Natural killer cell treated with Interleukin-12 subunit alpha and Interleukin-12 subunit beta and Interleukin-15 and Interleukin-18, amount 100 ng/mL, for 72 hours (primary cell): ENCODE measurements at places on chromosomes 5 and 9.

DNA sequence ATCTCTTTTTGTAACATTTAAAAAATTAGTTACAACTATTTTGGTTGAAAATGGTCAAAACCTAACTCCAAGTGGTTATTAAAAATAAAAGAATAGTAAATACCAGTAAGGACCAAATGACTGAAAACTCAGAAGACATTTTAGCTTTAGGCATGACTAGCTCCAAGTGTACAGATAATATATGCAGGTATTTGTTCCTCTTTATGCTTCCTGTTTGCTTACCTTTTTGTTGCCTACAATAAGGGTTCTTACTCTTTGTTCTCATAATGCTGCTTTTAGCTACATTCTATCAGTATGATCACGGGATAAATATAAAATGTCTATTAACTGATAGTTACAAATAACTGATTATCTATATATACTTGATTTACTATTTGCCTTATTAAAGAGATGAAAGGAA, 259.6 kb downstream of the CDH12 start:
- DNase-seq: no peak

GRCh38 chr9:114289571-114290481, 33.1 kb upstream of the ORM1 start:
- no peak for DNase-seq

GRCh38 chr5:132090107-132090506, 16.5 kb downstream of the CSF2 start:
- no peak for DNase-seq

DNA sequence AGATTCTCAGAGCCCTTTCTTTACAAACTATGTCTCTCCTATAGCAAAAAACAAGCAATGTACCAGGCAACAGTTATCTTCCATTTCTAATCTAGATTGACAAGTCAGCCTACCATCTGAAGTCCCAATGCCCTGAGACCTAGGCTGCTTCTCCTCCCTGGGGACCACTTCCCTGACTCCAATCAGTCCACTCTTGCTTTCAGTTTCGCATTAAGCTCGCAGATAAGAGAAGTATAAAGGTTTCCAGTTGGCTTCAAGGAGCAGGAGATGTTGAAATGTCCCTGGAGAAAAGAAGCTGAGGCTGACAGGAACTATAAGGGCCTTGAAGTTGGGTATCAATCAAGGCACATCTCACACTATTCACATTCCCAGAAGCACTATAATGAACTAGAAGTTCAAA, 32.3 kb downstream of the ERP44 start:
- no peak for DNase-seq

DNA sequence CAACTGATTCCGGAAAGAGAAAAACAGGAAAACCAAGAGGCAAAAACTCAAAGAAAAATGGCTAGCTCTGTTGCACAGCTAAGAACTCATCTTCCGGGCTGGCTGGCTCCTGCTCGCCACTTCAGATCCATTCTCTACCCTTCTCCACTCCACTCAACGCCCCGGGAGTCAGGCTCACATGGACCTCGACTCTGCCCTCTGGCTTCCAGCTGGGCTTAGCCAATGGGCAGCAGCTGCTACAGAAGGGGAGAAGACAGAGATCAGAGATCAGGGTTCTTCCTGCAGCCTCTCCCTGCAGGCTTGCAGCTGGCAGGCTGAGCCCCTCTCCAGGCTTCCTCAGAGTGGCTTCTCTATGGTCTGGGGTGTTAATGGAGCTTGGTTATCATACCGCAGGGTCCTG, 187.5 kb downstream of the MED10 start:
- DNase-seq: no peak

DNA sequence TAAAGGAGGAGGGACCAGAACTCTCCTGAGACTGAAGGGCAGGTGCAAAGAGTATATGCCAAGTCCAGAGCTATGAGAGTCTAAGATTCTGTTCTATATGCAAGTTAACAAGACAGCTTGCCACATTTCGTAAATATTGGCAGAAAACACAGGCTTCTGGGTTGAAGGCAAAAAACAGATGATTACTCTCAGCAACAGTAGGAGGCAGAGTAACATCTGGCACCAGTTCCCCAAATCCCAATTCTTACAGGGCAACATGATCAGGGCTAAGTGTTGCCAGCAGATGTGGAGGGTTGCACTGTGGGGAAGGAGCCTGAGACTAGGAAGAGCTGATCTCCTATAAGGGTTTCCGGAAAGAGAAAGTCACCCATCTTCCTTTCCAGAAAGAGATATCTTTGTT, 179.4 kb downstream of the PJA2 start:
- no peak for DNase-seq

- DNase-seq: no peak
These were observed 203.2 kb downstream of the RAB3C start for GRCh38 chr5:58786035-58786434.

- DNase-seq: no peak
These were observed 15.1 kb downstream of the SLC28A3 start for GRCh38 chr9:84325347-84325973.

DNA sequence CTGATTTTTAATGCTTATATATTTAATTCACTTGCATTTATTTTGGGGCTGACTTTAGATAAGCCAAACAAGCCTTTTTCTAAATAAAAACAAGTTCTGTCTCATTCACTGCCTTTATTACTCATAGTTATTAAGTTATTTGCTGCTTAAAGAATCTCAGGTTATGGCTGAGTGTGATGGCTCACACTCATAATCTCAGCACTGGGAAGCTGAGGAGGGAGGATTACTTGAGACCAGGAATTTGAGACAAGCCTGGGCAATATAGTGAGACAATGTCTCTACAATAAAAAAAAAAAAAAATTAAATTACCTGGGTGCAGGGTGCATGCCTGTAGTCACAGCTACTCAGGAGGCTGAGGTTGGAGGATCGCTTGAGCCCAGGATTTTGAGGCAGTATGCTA, 85.0 kb upstream of the MAN2A1 start:
- no peak for DNase-seq

DNA sequence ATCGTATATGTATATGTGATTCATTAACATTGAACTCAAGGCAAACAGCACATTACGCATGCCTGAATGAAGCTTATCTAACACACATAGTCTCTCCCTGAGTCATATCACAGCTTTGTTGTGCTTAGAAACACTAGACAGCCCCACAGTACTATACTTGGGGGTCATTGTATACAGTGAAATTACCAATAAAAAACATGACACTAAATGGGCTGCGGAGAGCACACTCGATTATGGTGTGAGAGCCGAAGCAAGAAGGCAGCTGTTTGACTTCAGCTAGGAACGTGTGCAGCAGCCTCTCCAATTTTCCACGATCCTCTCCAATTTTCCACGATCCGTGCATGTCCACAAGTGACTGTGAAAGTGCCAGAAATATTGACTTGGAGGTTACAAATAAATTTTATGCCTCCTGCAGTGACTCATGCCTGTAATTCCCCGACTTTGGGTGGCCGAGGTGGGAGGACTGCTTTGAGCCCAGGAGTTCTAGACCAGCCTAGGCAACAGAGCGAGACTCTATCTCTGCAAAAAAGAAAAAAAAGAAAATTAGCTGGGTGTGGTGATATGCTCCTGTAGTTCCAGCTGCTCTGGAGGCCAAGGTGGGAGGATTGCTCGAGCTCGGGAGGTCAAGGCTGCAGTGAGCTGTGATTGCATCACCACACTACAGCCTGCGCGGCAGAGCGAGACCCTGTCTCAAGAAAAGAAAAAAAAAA, 102.4 kb downstream of the DAPK1 start:
- DNase-seq: no peak

DNA sequence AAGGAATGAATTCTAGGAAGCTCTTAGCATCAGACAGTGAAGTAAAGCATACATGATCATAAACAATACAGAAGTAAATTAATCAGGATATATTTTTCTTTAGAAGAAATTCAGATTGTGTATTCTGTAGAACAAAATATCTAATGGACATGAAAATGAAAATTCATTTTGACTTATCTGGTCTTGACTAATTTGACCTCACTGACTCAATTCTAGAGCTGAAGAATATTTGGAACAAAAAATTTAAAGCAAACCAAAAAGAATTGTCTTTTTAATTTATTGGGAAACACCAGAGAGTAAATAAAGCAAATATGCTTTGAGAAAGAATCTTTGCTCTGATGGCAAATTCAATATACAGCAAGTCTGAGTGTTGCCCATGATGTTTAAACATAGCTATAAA, 2.8 kb upstream of the PPP2CA start:
- no peak for DNase-seq

DNA sequence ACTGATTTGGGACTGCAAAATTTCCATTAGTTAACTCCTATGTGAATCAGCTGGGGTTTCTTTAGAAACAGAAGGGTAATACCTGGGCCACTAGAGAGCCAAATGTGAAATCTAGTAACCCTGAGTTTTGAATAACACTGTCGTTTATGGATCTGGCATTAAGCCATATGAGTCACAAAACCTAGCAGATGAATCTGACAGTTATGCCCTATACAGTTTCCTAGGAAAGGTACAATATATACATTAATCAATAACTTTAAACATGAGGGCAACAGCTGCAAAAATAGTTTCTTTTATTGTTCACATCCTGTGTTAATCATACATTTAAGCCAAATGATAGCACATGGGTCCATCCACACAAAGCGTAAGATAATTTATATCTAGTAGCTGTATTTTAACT, 56.9 kb downstream of the PAM start:
- no peak for DNase-seq

GRCh38 chr5:177472460-177473442, 683 bp downstream of the DBN1 start:
- DNase-seq: no peak

- DNase-seq: no peak
These were observed 249.6 kb downstream of the NSG2 start for GRCh38 chr5:174294891-174295620.

DNA sequence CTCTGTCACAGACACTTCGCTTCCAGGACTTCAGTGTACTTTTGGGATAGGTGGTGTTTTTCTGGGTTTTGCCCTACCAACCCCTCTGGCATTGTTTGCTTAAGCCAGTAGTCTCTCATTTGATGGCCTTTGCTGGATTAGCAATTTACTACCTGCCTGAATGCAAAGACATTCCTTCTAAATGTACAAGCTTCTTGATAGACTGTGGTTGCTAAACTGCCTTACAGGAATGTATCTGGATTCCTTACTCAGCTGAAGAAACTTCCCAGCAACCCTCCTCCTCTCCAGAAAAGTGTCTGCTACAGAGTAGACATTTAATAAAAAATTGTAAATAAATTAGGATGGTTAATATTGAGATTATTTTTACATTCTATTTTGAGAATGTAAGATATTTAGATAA, 1916.7 kb downstream of the EFNA5 start:
- DNase-seq: no peak

GRCh38 chr9:22088053-22088716, 79.1 kb upstream of the CDKN2B start:
- no peak for DNase-seq

DNA sequence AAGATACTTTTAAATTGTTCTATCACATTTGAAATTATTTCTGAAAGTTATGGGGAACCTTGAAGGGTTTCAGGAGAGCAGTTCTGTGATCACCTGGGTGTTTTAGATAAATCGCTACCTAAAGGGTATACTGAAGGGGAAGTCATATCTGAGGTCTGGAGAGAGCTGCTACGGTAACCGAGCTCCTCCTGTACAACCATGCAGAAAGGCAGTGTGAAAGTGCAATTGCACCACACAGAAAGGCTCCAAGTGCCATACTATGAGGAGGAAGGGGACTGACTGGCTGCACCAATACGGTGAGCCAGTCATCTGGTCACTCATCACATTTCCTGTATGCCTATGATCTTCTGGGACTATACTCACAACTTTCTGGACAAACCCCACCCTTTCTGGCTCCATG, 241.4 kb upstream of the SLC24A2 start:
- no peak for DNase-seq

DNA sequence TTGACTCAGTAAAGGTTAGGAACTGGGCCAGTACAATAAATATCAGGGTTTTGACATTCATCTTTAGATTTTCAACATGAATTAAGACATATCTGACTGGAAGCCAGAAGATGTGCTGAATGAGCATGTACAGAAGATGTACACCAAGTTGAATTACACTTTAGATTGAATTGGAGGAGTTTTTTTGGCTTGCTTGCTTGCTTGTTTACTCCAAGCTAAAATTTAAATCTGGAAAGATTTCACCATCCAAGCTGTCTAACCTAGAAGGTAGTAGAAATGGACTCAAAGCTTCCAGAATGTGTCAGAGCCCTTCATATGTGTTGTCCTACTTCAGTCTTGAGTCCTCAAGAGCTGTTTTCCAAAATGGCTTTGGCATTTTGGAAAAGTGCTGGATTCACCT, 49.0 kb upstream of the FCHO2 start:
- DNase-seq: no peak

- peak; percentile 40 for DNase-seq
These were observed 50.5 kb downstream of the PSD2 start for GRCh38 chr5:139845846-139846681.

- DNase-seq: no peak
These were observed 29.7 kb downstream of the F2R start for GRCh38 chr5:76745670-76746069.
